ENCODE measurements at places on chromosomes 11 and 22. TPM values are rescaled to one million over a fixed set of nuclear protein-coding genes. Genes with fewer than 3 reads are reported as not detected.

CASP5 gene
- total RNA-seq = not detected

ANO1 gene
- total RNA-seq = 3.9 TPM

OTOG gene
- total RNA-seq = 0.78 TPM

SCUBE1 gene
- total RNA-seq = 3.2 TPM

DNA sequence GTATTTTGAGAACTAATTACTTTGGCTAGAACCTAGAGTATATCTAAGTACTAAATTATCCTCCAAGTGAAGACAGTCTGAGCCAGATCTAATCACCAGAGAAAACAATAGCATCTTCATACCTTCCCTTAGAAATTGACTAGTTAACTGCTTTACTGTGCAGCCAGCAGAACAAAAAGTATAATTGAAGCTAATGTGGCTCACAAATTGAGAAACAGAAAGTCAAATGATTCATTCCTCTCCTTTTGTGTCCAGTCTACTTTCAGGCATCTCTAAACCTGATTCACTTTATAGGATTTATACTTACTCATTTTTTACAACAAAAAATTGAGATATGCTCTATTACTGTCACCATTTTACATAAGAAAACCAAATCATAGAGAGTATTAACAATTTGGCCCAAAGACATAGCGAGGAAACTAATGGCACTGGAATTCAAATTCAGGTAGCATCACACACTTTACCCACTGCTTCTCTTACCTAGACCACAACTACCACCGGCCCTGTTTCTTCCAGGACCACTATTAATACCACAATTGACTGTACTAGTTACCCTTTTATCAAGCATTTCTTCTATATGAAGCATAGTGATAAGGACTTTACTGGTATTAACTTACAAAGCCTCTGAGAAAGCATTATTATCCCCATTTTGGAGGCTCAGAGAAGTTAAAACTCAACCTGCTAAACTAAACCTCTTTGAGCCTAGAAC lies 1402.6 kb upstream of the TENM4 start:
- DNase-seq = no peak

- no peak for DNase-seq
These were observed 37.5 kb downstream of the MYBPC3 start for GRCh38 chr11:47314992-47315391.

DNA sequence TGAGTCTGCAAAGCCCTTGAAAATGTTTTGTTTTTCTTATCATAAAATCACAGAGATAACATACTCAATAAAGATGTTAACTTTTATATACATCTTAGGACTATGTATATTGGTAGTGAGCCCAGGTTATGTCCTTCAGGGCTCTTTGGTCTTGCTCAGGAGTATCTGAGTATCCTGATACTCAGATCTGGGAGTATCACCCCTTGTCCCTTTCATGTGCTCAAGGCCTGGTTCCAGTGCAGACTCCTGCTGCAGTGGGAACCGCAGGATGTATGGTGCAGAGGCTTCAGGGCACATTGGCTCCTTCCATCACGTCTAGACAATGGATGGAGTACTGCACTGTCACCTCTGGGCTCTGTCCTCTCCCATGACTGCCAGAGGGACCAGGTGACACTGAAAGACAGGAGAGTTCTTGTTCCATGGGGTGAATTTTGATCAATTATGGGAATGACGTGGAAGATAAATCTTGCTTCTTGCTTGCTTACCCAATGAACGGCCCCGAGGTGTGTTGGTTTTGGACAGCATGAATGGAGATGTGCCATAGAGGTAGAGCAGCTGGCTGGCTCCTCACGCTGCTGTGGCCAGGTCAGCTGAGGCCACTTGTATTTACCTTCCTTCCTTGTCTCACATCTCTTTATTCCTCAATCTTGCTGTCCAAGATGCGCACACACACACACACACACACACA lies 215.5 kb downstream of the ARHGAP42 start:
- DNase-seq = no peak

DNA sequence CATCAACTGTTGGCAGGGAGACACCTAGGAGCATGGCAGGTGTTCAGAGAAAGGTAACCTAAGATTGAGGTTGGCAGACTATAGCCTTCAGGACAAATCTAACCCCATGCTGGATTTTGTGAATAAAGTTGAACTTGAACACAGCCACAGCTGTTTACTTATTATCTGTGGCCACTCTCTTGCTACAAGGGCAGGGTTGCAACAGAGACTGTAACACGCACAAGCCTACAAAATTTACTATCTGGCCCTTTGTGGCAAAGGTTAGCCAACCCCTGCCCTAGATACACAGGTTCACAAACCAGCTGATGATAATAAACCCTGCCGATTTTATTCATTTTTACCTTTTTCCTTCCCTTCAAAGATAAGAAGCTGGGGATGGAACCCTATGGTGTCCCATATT lies 2.5 kb downstream of the THYN1 start:
- DNase-seq = no peak

- DNase-seq = no peak
These were observed 34.5 kb downstream of the CELF1 start for GRCh38 chr11:47518212-47518964.

DNA sequence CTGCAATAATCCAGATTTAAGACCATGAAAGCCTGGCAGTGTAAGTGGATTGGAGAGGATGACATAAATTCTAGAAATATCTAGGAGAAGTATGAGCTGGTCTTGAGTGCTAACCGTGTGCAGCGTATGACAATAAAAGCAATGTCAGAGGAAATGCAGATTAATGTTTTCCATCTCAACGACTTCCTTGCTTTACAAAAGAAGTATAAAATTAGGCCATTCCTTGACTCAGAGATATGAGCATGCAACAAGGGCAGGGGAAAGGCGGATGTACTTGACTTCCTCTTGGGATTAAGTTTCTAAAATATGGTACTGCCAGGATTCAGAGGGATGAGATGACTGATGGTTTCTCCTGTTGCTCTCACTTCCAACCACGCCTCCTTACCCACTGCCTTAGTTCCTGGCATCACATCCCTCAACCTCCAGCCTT lies 32.3 kb downstream of the ADAMTS15 start:
- no peak for DNase-seq

GRCh38 chr11:96177146-96177545 lies 165.8 kb downstream of the MAML2 start:
- no peak for DNase-seq

Measured in GM23338 (cell line).